ENCODE measurements at places on chromosomes 6 and 20.

- no peak for DNase-seq
- no peaks in the 10 kb centered on the region for H3K27me3 ChIP-seq
- H3K27ac ChIP-seq = no peak overlapping the region
- H3K36me3 ChIP-seq = no peaks in the 10 kb centered on the region
- H3K4me3 ChIP-seq = no peak overlapping the region
Observed at GRCh38 chr6:21953831-21954801, 342.7 kb downstream of the PRL start.

- no peak for DNase-seq
- no peak overlapping the region for H3K4me3 ChIP-seq
- H3K36me3 ChIP-seq = no peaks in the 10 kb centered on the region
- H3K27ac ChIP-seq = no peak overlapping the region
Observed at GRCh38 chr6:55319961-55320695, 7.1 kb upstream of the GFRAL start.

DNA sequence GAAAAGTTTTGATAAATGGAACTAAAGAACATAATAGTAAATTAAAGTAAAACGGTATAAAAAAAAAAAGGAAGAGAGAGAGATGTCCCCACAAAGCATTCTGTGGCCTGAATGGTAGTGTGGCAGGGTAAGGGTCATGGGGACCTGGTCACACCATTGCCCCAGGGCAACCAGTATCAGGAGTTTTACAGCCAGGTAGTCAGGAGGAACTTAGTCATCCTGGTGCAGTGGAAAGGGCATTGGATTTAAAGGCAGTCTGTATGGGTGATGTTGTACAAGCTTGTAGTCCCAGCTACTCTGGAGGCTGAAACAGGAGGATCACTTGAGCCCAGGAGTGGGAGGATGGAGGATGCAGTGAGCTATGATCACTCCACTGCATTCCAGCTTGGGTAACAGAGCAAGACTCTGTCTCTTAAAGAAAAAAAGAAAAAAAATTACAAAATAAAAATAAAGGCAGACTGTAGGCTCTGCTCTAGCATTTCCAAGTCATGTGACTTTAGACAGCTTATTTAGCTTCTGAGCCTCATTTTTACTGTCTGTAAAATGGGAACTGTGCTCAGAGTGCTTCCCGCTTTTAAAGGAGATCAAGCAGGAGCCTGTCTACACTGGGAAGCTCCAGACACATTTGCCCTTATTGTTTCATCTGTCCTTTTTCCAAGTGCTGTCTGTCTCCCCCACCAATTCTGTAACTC is 112.8 kb upstream of the ARMC2 start:
- no peak for DNase-seq
- H3K36me3 ChIP-seq = peaks cover 1% of the 10 kb centered on the region
- peaks cover 21% of the 10 kb centered on the region for H3K27me3 ChIP-seq
- H3K27ac ChIP-seq = no peak overlapping the region
- H3K4me1 ChIP-seq = peaks cover 10% of the 10 kb centered on the region

GRCh38 chr20:38880952-38881735 is 45.1 kb upstream of the FAM83D start:
- H3K4me1 ChIP-seq = peaks cover 76% of the 10 kb centered on the region
- no peaks in the 10 kb centered on the region for H3K27me3 ChIP-seq
- H3K36me3 ChIP-seq = peaks cover 17% of the 10 kb centered on the region
- DNase-seq = no peak
- H3K4me3 ChIP-seq = peak overlapping the region; percentile 61
- peak overlapping the region; percentile 94 for H3K27ac ChIP-seq

DNA sequence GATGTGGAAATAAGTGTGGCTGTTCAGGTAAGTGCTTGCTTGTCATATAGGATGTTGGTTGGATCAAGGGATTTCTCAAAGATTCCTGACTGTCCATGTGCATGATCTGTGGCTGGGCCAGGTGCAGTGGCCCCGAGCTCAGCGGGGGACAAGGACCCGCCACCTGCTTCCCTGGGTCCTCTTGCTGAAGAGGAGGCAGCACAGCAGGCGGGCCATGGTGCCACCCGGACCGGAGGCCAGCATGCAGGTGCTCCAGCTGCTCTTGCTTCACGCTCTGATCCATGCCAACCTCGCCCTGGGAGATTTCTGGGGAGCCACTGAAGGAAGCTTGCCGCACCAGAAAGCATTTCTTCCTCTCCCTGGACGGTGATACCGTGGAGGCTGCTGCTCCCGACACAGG is 173.8 kb downstream of the HIVEP2 start:
- no peaks in the 10 kb centered on the region for H3K27me3 ChIP-seq
- H3K4me3 ChIP-seq = no peak overlapping the region
- no peak overlapping the region for H3K27ac ChIP-seq

- no peak for DNase-seq
- H3K4me1 ChIP-seq = no peaks in the 10 kb centered on the region
- peaks cover 68% of the 10 kb centered on the region for H3K27me3 ChIP-seq
- no peak overlapping the region for H3K4me3 ChIP-seq
Observed at GRCh38 chr20:58760856-58761255, 68.3 kb downstream of the NPEPL1 start.

- H3K4me3 ChIP-seq = no peak overlapping the region
- no peak for DNase-seq
- H3K27ac ChIP-seq = no peak overlapping the region
- no peaks in the 10 kb centered on the region for H3K27me3 ChIP-seq
- peaks cover 10% of the 10 kb centered on the region for H3K36me3 ChIP-seq
Observed at GRCh38 chr6:89154131-89154530, 8.3 kb downstream of the PM20D2 start.

GRCh38 chr20:22248051-22248667 is 336.2 kb downstream of the FOXA2 start:
- H3K4me1 ChIP-seq = no peaks in the 10 kb centered on the region
- DNase-seq = no peak
- H3K27ac ChIP-seq = no peak overlapping the region
